ENCODE measurements at places on chromosomes 3 and 15. TPM values are rescaled to one million over a fixed set of nuclear protein-coding genes. Genes with fewer than 3 reads are reported as not detected.

- DNase-seq = no peak
Measured at GRCh38 chr3:147008886-147009285, 397.5 kb downstream of the ZIC4 start.

GRCh38 chr15:86691091-86691663 lies 611.5 kb downstream of the AGBL1 start:
- DNase-seq = no peak

Gene HHLA2
- polyA plus RNA-seq = 18.5 TPM

DNA sequence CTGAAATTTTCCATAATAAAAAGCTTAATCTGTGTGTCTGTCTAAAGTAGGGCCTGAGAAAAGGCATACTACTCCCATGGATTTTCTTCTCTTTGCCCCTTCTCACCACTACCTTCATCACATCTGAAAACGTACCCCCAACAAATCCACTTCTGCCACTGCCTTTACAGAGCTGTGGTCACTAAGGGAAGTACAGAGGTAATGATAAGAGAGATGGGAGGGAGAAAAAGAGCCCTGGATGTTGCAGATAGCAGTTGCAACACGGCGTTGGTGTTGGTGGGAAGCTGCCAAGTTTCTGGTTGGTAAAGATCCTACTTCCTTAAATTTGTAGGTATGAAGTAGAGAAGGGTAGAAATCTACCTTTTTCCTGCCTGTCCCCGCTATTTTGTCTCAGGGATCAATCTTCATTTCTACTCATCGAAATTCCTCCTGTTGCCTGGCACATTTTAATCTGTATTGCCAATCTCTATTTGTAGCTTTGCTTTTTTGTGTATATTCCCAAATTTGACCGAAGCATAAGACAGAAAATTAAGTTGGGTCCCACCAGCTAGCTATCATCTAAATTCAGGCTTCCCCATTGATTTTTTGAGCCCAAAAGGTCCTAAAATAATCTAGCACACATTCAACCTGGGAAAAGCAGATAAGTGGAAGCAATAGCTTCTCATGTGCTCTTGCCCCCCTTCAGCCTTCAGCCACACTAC lies 102.9 kb downstream of the TFDP2 start:
- DNase-seq = no peak

GRCh38 chr15:65821070-65821469 lies 29.0 kb upstream of the DENND4A start:
- no peak for DNase-seq

Gene BCL2A1
- polyA plus RNA-seq = 0.22 TPM

DNA sequence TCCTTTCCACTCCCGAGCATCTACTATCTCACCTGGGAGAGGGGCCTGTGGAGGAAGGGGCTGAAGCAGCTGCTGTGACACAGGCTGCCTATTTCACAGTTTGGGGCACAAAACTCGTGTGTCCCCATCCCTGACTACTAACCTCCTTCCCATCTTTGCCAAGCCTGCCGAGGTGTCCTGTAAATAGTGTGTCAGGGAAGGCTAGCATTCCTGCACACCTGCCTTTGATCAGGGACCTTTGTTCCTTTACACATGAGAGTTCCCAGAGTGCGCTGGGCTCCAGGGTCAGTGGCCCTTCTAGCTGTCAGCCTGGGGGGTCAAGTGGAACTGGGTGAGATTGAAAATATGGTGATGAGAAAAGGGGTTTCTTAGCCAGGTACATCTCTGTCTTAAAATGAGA lies 13.0 kb upstream of the TF start:
- DNase-seq = no peak

Data from right renal pelvis (tissue), 4 donors.